ENCODE measurements at places on chromosomes 5 and 9.

DNA sequence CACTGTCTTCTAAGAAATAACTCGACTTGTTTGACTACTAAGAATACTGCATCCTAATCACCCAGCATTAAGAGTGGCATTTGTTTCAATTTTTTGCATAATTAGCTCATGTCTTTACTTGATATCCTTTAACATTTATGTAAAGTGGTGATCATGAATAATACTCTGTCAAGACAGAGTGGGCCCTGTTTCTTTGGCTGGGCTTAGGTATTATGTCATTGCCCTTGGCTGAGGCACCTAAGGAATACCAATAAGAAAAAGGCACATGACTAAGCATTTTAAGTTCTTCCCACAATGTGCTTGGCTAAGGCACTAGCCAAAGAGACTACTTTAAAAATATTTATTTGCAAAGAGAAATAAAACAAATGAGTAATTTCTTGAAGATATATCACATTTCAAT, 308.1 kb downstream of the CTNND2 start:
- DNase-seq: no peak

- DNase-seq: no peak
Observed at GRCh38 chr9:81633952-81634854, 55.1 kb downstream of the TLE1 start.

DNA sequence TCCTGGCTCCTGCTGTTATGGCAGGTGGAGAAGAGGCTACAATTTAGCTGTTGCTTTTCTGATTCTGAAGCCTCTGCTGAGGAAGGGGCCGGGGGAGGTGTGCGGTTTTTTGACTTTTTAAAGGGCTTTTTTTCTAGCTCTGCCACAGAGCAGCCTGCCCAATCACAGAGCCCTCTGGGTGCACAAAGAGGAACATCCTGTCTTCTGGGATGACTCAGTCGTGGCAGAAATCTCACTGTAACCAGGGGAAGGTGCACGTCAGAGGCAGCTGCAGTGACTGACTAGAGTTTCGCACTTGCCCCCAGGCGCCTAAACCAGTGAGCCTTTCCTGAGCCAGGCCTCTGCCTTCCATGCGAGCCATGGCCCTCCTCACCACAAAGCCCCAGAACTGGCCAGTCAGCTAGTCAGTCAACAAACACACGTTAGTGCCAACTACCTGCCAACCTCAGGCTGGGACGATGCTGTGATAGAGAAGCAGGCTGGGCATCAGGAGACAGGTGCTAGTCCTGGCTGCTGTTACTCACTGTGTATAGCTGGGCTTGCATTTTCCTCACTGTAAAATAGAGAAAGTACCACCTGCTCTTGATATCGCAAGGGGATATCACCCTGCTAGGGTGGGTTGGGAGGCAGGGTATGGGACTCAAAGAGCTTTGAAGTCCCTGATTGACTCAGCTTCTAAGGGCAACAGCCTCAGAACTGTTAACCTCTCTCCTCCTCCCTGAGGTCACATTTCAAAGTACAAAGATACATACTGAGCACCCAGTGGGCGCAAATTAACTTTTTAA, 2.2 kb downstream of the AKNA start:
- peak; percentile 57 for DNase-seq

DNA sequence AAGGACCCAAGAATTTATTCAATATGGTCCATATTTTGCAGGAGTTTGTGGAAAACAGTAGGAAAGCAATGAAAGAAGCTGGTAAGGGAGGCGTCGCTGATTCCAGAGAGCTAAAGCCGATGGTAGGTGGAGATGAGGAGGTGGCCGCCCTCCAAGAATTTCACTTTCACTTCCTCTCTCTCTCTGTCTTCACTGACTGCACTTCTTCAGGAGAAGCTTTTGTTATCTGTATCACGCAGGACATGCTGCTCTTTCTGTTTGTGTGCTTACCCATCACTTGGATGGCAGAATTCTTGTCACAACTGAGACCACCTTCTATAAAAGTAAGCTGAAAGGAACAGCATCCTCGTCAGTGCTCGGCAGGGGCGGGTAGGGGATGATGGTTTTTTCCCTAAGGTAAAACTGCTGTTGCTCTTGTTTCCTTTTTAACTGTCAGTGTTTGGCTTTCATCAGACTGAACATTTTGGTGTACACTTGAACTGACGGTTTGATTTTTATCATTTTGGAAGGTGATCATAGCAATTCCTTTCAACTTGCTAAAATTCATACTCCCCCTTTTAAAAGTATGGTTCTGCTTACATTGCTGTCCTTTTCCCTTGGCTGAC, 62.4 kb upstream of the FSD1L start:
- DNase-seq: no peak

DNA sequence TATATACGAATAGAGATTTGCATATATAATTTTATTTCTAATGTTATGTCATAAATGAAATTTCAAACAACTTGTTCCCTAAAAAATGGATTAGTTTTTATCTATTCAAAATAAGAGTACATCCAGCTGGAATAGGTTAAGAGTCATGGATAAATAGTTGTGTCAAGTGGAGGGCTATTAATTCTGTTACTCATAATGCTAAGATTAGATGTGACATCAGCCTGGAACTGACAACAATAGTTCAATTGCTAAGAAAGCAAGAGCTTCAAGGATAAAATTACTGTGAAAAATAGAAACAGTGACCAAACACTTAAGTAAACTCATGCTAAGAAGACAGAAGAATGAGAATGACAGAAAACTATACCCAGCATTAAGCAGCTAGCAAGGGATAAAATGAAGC, 92.2 kb upstream of the CDH9 start:
- DNase-seq: no peak

GRCh38 chr5:142860270-142860669, 90.1 kb downstream of the ARHGAP26 start:
- no peak for DNase-seq

DNA sequence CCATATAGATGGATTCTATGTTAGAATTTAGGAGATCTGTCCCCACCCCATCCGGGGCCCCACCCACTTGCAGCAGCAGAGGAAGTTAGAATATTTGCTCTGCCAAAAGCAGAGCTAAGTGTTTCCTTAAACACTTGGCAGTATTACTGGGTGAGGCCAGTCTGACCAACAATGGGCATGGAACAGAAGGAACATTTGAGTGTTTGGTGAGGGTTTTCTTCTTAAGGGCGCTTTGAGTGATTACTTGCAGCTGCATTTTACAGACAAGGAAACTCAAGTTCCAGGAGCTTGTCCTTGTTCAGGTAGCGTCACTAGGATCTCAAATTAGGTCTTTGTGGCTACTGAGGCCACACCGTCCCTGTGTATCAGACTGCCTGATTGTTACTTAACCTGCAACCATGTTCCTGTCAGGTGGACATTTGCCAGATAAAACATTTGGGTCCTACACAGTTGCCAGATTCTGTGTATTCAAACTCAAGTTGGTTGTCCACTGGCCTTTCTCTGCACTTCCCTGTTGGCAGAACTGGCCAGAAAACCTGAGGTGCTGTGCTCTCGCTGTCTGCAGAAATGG, 59.3 kb downstream of the SLC46A2 start:
- no peak for DNase-seq

GRCh38 chr5:150766251-150766650, 7.4 kb upstream of the DCTN4 start:
- DNase-seq: no peak

- no peak for DNase-seq
Observed at GRCh38 chr9:37148181-37148580, 27.8 kb downstream of the ZCCHC7 start.

DNA sequence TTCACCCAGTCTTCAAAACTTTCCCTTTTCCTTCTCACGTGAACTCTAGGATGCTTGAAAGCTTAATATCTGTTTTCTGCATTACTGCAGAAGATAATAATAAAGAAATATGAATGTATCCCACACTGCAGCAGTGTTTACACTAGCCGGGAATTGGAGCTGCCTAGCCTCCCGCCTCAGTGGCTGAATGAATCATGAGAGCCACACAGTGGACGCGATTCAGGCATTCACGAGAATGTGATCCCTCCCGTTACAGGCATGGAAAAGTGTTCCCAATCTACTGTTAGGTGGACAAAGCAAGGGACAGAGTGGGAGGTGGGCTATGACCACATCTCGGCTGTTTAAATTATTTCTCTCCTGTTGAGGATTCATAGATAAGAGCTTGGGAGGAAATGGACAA, 69.4 kb upstream of the CTSL start:
- DNase-seq: no peak

DNA sequence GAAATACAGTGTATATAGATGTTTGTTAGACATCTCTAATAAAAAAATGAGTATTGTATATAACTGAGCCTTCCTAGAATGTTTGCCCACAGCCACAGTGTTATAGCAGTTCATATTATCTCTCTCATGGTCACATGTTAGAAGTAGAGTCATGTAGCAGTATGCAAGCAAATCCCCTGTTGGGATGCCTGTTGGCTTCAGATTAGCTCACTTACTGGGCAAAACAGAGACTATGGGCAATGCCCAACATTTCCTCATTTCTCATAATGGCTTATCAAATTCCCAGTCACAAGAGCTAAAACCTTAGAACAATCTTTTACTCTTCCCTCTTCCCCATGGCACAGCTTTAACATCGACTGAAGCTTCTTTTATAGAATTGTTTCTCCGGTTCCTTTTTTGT, 27.0 kb upstream of the PDCD1LG2 start:
- DNase-seq: no peak

GRCh38 chr5:102794047-102794446, 38.9 kb downstream of the PAM start:
- no peak for DNase-seq

DNA sequence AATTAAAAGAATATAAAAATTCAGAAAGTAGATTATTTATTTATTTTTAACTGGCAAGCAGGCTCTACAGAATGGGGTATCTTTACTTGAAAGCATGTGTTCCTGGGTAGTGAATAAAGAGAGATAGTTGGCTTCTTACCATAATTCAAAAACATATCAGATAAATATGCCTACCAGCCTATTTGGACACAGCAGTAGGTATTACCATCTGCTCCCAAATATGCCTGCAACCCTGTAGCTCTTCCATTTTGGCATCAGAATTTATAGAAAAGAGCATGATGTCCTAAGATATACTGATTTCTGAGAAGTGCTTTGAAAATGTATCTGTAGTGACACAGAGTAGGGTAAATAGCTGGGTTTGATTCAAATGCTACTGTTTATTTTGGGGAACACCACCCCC, 1300.5 kb upstream of the DMAC1 start:
- DNase-seq: no peak

Measured in stimulated activated CD4-positive, alpha-beta T cell treated with anti-CD3 and anti-CD28 coated beads, Interleukin-15, amount 100 ng/mL, for 1 hour (primary cell).